Stimulated activated naive CD8-positive, alpha-beta T cell treated with anti-CD3 and anti-CD28 coated beads, Interleukin-15, Interleukin-2, amounts not matched to agents 100 U/mL and 50 U/mL, for 24 hours (primary cell): ENCODE measurements at places on chromosomes 13 and 19.

GRCh38 chr13:102327119-102327617, 74.7 kb downstream of the FGF14 start:
- DNase-seq = no peak

DNA sequence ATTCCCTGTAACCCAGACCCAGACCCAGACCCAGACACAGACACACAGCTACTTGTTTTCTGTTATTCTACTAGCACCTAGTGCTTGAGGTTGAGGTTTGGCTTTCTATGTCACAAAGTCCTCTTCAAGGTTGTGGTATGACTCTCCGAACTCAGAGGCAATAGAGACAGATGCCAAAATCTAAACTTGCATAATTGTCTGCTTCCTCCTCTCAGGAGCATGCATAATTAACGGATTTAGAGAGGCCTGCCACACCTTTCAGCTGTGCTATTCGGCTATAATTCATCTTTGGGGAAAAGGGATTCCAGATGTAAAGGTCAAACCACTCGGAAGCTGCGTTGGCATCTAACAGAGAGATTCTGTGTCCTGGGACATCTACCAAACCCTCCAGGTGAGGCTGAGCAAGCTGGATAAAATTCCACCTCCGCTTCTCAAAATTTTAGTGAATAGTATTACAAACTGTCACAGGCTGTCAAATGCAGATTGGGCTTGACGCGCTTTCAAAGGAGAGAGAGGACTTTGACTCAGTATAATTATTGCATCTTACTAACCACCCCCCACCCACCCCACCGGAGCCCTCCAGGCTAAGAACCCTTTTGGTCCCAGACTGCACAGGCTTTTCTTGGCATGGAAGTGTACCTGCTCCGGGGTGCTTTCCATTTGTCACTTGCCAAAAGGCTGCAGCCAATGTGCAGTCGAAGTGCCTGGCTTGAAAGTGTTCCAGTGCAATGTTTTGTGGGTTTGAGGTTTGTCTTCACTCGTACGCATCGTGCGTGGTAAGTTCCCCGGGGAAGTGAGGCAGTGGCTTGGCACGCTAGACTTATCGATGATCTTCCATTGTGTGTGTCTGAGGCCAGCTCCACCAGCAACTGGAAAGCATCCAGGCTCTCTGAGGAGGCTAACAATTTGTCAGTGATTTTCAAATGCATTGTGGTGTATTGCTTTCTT, 194.1 kb downstream of the TDRD3 start:
- no peak for DNase-seq

DNA sequence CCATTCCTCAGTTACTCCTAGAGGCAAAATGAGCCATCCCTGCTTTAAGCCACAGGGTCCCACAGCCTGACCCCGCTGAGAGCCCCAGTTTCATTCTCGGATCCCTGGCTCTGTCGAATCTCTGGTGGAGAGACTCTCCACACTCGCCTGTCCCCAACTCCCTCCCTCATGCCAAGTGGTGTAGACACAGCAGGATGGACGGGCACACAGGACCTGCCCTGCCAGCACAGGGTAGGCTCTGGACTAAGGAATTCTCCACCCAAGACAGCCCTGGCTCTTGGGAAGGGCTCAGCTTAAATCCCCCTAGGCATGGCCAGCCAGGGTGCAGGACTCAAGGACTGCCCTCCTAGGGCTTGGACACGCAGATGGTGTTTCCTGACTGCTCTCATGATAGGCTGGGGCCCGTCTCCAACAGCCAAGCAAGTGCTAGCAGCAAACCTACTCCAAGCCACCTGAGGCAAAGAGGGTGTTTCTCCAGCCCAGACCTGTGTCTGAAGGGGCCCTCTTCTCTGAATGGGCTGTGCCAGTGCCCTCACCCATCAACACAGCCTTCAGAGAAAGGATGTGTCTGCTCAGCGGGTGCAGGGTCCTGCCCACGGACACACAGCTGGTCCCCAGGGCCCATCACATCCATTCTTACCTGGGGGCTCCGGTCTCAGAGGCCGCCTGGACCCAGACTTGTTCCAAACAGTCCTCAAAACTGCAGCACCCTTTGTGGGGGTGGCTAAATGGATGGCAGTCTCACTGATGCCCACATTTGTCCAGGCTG, 65.3 kb downstream of the PEPD start:
- DNase-seq = no peak

- no peak for DNase-seq
Observed at GRCh38 chr13:30835442-30835841, 70.6 kb upstream of the MEDAG start.
